ENCODE measurements at places on chromosomes 16 and 17.

DNA sequence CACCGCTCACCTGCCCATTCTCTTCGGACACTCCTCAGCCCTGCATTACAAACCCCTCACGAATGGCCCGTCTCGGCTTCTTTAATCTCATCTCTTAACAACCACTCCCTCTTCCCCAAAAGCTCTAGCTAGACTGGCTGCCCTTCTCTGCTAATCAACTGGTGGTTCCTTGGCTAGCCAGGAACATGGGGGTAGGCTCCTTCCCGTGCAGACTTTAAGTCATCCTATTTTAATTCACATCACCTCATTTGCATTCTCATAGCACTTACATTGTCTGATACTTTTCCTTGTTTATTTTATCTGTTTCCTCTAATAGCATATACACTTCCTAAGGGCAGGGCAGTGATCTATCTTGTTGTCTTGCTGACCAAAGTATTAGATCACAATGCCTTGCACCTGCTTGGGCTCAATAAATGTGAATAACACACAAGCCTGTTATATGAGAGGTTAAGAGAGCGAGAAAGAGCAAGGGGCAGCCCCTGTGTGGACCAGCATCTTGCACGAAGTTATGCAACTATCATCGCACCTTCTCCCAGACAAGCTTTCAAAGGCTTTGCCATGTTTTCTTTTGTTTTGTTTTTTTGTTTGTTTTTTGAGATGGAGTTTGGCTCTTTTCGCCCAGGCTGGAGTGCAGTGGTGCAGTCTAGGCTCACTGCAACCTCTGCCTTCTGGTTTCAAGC lies 9.8 kb downstream of the TP53 start:
- DNase-seq = no peak

- no peak for DNase-seq
Measured at GRCh38 chr17:36992701-36993100, 43.9 kb downstream of the AATF start.

DNA sequence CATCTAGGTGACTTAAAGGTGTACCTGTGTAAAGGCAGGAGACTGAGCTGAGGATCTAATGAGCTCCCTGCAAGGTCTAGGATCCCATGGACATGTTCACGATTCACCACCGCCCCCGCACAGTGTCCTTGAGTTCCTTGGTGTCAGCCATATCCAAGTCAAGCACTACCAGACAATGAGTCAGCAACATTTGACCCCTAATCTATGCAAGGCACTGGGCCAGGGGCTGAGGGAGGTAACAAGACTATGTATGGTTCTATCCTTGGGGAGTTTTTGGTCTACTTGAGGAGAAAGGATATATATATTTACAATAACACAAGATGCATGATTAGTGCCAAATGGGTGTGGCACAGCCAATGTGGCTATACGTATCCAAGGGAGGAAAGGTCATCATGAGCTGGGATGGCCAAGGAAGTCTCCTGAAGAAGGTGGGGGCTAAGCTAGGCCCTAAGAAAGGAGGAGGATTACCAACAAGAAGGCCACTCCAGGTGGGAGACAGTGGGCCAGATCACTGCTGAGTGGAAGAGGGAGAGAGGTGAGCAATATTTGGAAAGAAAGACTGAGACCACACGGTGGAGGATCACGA lies 35.0 kb downstream of the ITGB3 start:
- no peak for DNase-seq

DNA sequence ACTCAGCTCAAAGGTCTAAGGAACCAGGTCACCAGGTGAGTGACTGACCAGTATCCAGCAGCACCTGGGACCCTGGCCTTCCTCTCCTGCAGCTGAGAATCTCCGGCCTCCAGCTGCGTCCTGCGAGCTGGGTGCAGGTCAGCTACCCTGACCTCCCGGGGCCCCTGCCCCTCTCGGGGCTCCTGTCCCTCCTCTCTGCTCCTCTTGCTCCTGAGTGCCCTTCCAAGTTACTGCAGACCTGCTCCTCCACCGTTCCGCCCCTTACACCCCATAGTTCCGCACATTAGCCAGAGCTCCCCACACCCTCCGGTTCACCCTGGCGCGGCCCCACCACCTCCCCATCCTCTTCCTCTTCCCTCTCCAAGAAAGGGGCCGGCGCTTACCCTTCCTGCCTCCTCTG lies 10.6 kb downstream of the FOXJ1 start:
- no peak for DNase-seq

GRCh38 chr16:66292241-66292935 lies 74.1 kb upstream of the CDH5 start:
- no peak for DNase-seq

GRCh38 chr17:73998653-73999645 lies 204.5 kb upstream of the RPL38 start:
- DNase-seq = no peak

DNA sequence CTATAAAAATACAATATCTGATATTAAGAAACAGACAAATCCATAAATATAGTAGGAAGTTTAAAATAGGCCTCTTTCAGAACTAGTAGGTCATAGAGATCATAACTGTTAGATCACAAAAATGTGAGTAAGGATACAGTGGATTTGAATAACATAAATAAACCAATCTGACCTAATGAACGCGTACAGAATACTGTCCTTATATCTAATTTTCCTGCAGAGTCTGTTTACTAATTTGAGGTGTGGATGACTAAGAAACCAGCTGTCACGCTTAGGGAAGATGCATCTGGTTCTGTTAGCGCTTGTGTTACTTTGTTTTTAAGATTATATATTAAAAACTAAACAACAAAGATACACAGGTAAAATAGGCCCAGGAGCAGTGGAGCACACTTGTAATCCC lies 14.8 kb downstream of the CPD start:
- no peak for DNase-seq

- DNase-seq = no peak
Measured at GRCh38 chr17:76755285-76755684, 17.4 kb downstream of the MFSD11 start.

GRCh38 chr17:65013613-65014391 lies 42.7 kb downstream of the GNA13 start:
- DNase-seq = no peak

DNA sequence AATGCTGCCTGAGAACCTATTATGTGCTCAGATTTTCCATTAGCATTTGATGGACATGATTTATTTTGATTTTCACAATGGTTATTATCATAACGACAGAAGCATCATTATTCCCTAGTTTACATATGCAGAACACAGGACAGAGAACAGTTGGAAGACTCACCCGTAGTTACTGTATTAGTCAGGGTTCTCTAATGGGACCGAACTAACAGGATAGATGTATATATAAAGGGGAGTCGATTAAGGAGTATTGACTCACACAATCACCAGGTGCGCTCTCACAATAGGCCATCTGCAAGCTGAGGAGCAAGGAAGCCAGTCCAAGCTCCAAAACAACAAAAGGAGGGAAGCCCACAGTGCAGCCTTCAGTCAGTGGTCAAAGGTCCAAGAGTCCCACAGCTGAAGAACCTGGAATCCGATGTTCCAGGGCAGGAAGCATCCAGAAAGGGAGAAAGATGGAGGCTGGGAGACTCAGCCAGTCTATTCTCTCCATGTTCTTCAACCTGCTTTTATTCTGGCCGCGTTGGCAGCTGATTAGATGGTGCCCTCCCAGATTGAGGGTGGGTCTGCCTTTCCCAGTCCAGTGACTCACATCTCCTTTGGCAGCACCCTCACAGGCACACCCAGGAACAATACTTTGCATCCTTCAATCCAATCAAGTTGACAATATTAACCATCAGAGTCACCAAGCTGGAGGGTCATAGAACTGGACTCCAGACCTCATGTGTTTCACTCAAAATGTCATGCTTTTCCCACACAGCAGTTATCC lies 92.7 kb upstream of the XYLT1 start:
- no peak for DNase-seq

GRCh38 chr16:56512025-56512424 lies 7.8 kb downstream of the BBS2 start:
- no peak for DNase-seq

GRCh38 chr17:78717431-78717980 lies 64.6 kb downstream of the CYTH1 start:
- DNase-seq = no peak

DNA sequence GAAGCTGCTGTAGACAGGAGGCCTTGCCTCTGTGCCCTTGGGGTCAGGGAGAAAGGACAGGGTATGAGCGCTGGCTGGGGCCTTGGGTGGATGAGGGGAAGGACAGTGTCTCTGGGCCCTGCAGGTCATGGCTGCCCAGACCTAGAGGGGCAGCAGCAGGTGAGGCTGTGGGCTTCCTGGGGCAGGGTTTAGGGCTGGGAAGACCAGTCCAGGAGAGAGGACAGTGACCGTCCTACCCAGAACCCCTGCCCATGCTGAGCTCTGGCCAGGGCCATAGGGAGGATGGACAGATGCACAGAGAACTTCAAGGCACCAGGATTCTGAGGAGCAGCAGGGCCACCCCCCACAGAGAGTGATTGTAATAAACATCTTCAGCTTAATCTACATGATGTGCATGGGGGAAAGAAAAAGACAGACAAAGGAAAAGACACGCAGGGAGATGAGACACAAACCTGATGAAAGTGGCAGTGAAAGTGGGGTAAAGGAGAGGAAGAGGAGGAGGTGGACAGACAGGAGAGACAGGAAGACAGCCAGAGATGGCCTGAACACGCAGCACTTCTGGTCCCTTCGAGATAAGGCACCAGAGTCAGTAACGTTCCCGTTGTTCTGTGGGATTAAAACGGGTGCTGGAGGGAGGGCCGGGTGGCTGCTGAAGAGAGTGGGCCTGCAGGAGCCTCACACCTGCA lies 17.5 kb downstream of the FLOT2 start:
- DNase-seq = no peak

Data from right renal pelvis (tissue), 4 donors.